ENCODE measurements at places on chromosomes 11 and 22.
A peak's percentile ranks its signal among the peaks of the same experiment; 100 is the strongest.

- DNase-seq, result no peak
These were observed 28.7 kb upstream of the MMP20 start for GRCh38 chr11:102653744-102654291.

DNA sequence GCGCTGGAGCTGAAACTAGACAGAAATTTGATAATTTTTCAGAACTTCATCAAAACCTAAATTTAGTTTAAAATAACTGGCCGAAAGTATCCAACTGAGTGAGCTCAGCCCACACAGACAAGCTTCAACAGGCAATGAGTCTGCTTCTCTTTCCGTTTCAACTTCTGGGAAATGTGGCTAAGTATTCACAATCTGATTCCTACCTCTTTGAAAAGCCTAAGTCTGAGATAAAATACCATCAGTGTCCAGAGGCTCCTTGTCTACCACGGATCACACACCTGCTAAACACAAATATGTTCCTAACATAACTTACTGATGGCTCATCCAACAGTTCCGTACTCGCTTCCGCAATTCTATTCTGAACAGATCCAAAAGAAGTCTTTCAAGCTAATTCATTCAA lies 8.5 kb downstream of the SIK3 start:
- no peak for DNase-seq

DNA sequence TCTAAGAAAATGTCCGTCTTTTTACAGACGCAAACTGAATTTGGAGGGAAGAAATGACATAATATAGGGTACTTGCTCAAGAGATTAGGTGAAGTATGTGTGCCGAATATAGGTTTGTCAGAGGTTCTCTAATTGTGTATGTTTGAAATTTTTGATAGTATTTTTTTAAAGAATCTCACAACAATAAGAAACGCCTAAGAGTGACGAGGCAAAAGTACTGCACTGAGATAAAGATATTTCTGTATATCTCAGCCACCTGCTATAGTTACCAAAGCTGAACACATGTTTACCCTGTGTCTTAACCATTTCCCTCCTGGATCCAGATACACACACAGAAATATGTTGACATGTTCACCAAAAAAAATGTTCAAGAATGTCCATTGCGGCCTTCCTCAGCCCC lies 92.0 kb downstream of the PRMT3 start:
- no peak for DNase-seq

- DNase-seq, result no peak
These were observed 24.2 kb downstream of the GTPBP1 start for GRCh38 chr22:38729946-38730345.

- DNase-seq, result no peak
These were observed 1169.3 kb downstream of the LRRC4C start for GRCh38 chr11:40290171-40290631.

- no peak for DNase-seq
These were observed 18.1 kb upstream of the CADM1 start for GRCh38 chr11:115522302-115522701.

DNA sequence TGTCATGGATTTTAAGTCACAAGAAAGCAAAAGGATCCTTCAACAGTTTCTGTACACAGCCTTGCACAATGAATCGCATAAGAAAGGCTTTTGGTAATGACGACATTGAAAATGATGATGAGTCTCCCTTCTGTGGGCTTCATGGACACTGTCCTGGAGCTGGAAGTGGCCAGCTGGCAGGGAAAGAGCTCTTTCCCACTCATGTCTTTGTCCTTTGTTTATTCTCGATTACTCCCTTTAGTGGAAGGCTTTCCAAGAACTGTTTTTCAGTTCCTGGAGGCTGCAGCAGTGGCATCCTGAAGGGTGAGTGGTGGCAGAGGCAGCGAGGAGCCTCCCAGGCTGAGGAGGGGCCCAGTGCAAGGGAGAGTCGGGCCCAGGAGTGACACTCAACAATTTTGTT lies 505.2 kb downstream of the NTM start:
- DNase-seq, result peak; percentile 14

Data from hypothalamus (tissue), 51 donors.